Right atrium auricular region (tissue), 2 donors: ENCODE measurements at places on chromosomes 3 and 15. TPM values are rescaled to one million over a fixed set of nuclear protein-coding genes. Genes with fewer than 3 reads are reported as not detected.

- H3K27ac ChIP-seq = no peak overlapping the region
- H3K4me3 ChIP-seq = no peak overlapping the region
- H3K36me3 ChIP-seq = no peaks in the 10 kb centered on the region
- no peaks in the 10 kb centered on the region for H3K27me3 ChIP-seq
- DNase-seq = no peak
These were observed 1455.6 kb upstream of the GBE1 start for GRCh38 chr3:83216919-83217594.

- H3K27ac ChIP-seq = no peak overlapping the region
- H3K36me3 ChIP-seq = no peaks in the 10 kb centered on the region
These were observed 47.8 kb downstream of the PCSK6 start for GRCh38 chr15:101441696-101442095.

- DNase-seq = no peak
- H3K27ac ChIP-seq = no peak overlapping the region
- H3K27me3 ChIP-seq = no peaks in the 10 kb centered on the region
These were observed 60.3 kb downstream of the SYNM start for GRCh38 chr15:99165020-99165790.

DNA sequence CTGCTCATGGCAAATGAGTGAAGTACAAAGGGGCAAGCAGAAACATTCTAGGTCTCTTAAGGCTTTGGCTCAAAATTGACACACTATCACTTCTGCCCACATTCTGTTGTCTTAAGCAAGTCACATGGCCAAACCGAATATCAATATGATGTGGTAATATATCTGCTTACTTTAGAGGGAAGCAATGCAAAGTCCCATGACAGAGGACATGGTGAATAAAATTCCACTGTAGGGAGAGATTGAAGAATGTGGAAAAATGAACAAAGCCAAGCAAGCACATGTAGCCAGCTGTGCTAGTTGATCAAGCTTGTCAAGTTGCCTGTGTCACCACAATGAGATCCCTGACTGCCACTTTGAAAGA is 11.2 kb upstream of the TBC1D5 start:
- H3K36me3 ChIP-seq = no peaks in the 10 kb centered on the region
- no peaks in the 10 kb centered on the region for H3K27me3 ChIP-seq
- H3K4me3 ChIP-seq = no peak overlapping the region
- no peak overlapping the region for H3K27ac ChIP-seq
- no peaks in the 10 kb centered on the region for H3K4me1 ChIP-seq
- DNase-seq = no peak

DNA sequence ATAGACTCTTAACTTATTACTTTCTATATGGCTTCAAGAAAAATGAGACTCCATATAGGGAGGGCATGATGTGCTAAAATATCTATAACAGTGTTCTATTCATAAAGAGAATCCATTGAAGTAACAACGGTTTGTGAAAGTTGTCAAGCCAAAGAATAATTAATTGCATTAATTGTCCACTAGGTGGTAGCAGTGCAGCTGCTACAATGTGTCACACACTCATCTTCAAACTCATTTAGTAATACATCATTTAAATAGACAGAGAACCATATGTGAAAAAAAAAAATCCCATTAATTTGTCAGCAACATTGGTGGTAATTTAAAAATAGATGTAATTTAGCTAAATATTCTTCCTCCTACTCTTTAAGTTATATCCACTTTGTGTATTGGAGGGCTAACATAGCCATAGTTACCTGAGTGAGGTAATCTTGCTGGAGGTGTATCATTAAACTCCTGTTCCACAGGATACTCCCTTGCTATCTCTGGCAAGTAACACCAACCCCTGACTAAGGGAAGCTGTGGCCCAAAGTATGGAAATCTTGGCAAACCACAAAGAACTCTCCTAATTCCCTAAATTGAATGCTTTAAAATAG is 3.7 kb upstream of the CPA3 start:
- no peak overlapping the region for H3K4me3 ChIP-seq
- no peak overlapping the region for H3K27ac ChIP-seq
- H3K36me3 ChIP-seq = no peaks in the 10 kb centered on the region
- no peak for DNase-seq

DNA sequence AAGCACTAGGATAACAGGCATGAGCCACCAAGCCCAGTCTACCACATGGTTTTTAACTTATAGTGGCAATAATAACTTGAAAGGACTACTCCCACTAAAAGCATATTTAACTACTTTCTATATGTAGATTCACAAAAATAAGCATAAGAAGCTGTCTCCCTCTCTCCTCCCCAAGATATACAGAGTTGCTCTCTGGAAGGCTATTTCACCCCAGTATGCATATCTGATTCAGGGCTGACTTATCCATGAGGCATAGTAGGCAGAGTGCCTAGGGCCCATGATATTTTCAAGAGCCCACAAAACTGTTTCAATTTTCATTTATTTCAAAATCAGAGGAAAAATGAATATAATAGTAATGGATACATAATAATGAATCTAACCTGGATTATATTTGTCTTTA is 20.5 kb downstream of the ATP8B4 start:
- H3K36me3 ChIP-seq = no peaks in the 10 kb centered on the region
- no peak overlapping the region for H3K4me3 ChIP-seq
- DNase-seq = no peak
- no peaks in the 10 kb centered on the region for H3K27me3 ChIP-seq
- H3K4me1 ChIP-seq = no peaks in the 10 kb centered on the region

The ZKSCAN7 gene
- total RNA-seq = 2.1 TPM
